Activated CD4-positive, CD25-positive, alpha-beta regulatory T cell treated with anti-CD3 and anti-CD28 coated beads, Interleukin-2, amount 50 U/mL, for 72 hours (primary cell): ENCODE measurements at places on chromosomes 6 and 20.

GRCh38 chr6:139381216-139381865 is 6.9 kb upstream of the CITED2 start:
- no peak for DNase-seq

DNA sequence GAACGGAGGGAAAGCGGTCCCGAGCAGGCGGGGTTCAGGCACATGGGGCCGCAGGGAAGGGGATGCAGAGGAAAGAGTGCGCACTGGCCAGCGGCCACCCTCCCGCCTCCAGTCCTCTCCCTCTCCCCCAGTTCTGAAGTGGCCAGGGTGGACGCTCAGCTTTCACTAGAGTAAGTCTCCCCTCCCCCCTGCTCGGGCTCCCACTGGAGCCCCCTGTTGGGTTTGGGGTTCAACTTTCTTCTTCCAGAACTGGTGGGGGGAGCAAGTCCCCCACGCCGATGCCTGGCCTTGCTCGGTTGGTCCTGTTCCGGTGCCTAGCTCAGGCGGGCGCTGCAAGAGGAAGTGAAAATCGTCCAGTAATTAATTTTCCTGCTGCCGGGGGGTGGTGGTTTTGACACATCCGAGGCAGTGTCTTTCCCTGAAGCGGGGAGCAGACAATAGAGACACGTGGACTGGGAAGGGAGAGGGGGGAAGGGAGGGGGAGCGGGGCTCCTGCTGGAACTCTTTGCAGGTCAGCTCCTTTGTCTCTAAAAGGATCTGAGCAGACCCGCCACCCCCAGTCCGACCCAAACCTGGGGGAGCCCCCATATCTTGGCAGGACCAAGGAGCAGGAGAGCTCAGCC is 824 bp upstream of the SCRT2 start:
- DNase-seq: no peak

- no peak for DNase-seq
Observed at GRCh38 chr6:14380086-14380820, 262.7 kb downstream of the CD83 start.

DNA sequence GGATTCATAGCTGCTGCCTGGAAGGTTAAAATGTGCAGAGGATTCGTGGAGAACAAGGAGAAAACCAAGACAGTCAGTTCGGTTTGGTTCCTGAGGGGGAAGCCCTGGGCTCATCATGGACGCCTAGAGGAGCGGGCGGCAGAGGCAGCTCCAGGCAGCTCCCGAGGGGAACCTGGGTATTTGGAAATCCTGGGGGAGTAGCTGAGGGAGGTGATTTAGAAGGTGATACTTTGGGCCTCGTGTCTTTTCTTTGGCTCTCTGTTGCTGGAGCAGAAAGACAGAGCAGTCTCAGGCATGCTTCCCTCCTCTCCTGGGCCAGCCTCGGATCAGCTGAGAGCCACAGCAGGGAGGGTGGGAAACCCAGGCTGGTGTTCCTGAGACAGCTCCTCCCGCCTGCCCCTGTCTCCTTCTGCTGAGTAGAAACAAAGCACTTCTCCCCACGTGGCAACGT is 139.5 kb downstream of the DLL1 start:
- DNase-seq: no peak

- no peak for DNase-seq
Observed at GRCh38 chr6:37704923-37705238, 7.2 kb upstream of the MDGA1 start.

DNA sequence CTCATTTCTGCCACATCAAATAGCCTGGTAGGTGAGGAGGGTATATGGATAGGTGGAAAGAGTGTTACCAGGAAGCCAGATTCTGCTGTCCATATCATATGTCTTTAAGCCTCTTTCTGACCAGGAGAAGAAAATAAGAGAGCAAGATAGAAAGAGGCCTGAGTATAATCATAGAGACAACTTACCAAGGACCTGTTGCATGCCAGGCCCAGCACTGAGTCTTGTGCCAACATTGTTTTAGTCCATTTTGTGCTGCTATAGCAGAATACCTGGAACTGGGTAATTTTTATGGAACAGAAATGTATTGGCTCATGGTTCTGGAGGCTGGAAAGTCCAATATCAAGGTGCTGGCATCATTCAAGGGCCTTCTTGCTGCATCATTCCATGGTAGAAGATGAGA is 7.3 kb upstream of the ADA start:
- DNase-seq: no peak

GRCh38 chr20:3404402-3404801 is 3.1 kb downstream of the DNAAF9 start:
- DNase-seq: no peak

DNA sequence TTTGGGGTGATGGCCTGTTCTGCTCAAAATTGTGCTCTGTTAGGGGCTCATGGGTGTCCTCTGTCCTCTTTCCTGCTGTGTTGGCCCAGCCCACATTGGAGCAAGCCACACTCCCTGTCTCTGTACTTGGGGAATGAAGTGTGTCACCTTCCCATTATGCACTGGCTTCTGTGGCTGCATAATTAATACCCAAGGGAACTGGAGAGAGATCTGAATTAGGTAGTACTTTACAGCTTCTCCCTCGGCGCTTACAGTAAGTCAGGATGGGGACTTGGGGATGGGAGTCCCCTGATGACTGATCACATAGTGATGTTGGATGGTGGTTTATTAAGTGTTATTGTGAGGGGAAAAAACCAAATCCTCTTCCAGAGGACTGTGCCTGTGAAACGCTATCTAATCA is 116.6 kb downstream of the FOXO3 start:
- DNase-seq: no peak

DNA sequence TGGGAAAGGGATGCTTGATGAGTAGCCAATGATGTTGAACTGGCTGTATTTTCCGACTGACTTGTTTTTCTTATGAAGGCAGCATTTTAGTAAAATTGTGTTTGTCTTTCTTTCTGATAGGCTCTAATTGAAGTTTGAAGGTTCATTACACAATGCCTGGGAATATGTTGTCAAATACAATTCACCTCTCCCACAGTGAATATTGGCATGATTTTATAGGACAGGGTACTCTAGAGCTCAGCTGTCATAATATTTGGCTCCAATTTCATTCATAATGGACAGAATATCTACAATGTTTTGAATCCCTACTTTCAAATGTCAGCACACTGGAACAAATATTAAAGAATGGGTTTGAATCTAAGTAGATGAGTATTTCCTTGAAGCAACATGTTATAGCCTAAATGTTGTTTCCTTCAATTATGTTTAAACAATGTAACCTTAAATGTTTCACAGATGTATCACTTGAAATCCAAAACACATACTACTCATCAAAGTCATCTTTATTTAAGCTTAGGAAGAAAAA is 81.4 kb downstream of the LAMA2 start:
- no peak for DNase-seq

- DNase-seq: no peak
Observed at GRCh38 chr6:134846865-134847264, 103.0 kb downstream of the ALDH8A1 start.

DNA sequence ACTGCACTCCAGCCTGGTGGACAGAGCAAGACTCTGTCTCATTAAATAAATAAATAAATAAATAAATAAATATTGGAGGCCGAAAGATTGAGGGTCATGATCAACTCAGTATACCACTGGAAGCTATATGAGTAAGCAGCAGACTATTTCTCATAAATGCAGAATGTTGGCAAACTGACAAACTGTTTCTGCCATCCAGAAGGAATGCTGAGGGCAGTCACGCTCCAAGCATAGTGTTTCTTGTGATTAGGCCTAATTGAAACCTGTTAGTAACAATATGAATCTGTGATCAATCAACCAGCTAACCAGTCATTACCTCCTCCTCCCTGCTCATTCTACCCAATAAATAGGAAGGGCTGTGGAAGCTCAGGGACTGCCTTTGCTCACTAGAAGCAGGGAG is 15.2 kb upstream of the KCNK15 start:
- no peak for DNase-seq

- DNase-seq: no peak
Observed at GRCh38 chr20:53668992-53669391, 75.4 kb upstream of the ZNF217 start.
